AG08395 (cell line): ENCODE measurements at places on chromosomes 5 and 9.

DNA sequence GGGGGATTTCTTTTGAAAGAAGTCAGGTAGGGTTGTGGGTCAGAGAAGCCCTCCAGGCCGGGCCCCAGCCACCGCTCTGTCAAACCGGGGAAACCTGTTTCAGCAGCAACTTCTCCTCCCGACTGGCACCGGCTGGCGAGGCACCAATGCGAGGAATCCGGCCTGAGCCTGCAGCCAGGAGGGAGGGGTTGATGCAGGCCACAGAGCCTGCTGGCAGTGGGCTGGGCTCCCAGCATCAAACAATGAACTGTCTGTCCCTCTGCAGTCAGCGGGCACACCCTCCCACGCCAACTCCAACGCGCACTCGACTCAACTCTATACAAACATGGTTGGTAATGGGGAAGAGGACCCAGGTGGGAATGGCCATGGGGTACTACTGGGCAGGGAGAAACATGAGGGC is 12.1 kb downstream of the PCDH1 start:
- no peak for DNase-seq

GRCh38 chr5:40681363-40682153 is 1.8 kb downstream of the PTGER4 start:
- DNase-seq: peak; percentile 20

DNA sequence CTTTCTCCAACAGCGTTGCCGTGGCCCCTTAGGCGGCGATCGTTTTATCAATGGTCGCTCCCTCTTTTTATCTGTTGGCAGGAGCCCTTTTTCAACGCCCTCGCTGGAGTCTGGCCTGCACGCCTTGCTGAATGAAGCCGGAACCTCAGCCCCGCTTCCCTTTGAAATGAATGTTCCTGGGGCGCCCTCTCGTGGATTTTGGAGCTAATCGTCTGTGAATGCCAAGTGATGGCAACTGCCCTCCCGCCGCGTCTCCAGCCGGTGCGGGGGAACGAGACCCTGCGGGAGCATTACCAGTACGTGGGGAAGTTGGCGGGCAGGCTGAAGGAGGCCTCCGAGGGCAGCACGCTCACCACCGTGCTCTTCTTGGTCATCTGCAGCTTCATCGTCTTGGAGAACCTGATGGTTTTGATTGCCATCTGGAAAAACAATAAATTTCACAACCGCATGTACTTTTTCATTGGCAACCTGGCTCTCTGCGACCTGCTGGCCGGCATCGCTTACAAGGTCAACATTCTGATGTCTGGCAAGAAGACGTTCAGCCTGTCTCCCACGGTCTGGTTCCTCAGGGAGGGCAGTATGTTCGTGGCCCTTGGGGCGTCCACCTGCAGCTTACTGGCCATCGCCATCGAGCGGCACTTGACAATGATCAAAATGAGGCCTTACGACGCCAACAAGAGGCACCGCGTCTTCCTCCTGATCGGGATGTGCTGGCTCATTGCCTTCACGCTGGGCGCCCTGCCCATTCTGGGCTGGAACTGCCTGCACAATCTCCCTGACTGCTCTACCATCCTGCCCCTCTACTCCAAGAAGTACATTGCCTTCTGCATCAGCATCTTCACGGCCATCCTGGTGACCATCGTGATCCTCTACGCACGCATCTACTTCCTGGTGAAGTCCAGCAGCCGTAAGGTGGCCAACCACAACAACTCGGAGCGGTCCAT is 10.0 kb downstream of the S1PR3 start:
- peak; percentile 85 for DNase-seq

DNA sequence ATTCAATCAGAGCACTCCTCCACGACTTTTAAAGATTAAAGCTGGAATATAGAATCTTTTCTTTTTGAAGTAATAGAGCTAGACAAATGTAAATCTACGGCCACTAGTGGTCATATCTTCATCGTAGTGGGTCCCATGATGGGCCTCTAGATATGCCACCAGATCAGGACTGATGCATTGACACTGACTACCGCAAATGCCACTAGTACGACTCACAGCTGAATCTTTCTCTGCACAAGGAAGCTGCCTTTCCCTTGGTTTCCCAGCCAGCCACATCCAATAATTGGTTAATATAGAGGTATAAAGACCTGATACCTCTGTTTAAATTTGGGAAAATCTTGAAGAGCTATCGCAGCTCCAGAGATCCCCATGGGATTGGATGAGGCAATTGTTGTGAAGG is 37.8 kb upstream of the ADRB2 start:
- no peak for DNase-seq

GRCh38 chr5:388266-389196 is 54.4 kb upstream of the EXOC3 start:
- no peak for DNase-seq

DNA sequence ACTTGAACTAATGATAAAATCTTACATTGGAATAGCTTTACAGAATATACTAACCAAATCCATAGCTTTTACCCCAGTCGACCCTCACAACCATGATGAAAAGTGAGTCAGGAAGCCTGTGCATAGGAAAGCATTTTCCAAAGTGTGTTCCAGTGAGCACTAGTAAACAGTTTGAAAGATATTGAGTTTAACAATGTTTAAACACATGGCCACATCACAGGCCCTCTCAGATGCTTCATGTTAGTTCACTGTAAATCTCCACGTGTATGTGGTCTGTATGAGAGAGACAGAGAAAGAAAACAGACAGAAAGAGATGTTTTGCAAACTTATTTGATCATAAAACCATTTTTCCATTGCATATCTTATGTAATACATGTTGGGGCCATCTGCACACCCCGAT is 27.0 kb downstream of the PRUNE2 start:
- no peak for DNase-seq

DNA sequence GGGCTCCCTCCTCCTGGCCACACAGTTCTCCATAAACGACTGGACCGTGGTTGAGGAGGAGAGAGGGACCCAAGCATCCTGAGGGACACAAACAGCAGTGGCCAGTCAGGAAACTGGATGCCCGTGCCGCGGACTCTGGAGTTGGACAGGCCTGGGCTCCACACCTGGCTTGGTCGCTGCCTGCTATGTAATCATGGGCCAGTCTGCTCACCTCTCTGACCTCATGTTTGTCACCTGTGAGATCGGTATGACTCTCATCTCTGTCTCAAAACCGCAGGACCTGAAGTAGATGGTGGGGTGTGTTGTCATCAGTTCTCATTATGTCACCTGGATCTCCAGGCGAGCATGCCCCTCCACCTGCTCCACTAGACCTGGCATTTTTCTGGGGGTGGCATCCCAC is 14.5 kb downstream of the CXXC5 start:
- DNase-seq: no peak

GRCh38 chr9:37212435-37212834 is 92.1 kb downstream of the ZCCHC7 start:
- DNase-seq: no peak

GRCh38 chr9:129270903-129271431 is 92.9 kb upstream of the IER5L start:
- peak; percentile 88 for DNase-seq

DNA sequence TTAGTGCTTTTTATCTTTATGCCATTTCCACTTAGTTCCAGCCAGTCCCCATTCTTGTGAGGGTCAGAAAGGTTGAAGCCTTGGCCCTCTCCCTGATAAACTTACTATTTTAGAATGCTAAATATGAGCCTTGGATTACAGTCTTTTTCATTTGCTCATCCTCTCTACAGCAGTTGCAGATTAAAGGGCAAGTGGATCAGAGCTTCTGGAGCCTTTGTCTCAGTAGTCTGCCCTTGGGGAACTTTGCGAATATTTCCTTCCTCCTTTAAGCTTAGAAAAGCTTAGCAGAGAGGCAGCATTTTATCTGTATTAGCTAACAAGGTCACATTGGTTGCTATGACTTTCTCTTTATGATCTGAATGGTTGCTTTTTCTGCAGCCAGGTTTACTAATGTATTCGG is 11.5 kb downstream of the FSD1L start:
- no peak for DNase-seq

DNA sequence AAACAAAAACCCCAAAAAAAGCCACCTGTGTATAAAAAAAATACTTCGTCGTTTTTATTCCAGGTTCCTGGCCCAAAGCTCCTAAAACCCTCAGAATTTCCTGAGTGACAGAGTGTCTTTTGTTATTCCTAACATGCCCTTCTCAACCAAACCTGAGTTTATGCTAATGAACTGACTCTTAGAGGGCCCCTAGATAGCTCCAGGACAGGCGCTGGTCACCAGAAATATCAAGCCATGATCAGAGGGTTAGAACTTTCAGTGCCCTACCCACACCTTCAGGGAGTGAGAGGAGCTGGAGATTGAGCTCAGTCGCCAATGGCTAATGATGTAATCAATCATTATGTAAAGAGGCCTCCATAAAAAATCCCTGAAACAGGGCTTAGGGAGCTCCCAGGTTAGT is 15.7 kb downstream of the AUH start:
- DNase-seq: no peak

- DNase-seq: no peak
Measured at GRCh38 chr5:13625616-13626198, 318.8 kb downstream of the DNAH5 start.

DNA sequence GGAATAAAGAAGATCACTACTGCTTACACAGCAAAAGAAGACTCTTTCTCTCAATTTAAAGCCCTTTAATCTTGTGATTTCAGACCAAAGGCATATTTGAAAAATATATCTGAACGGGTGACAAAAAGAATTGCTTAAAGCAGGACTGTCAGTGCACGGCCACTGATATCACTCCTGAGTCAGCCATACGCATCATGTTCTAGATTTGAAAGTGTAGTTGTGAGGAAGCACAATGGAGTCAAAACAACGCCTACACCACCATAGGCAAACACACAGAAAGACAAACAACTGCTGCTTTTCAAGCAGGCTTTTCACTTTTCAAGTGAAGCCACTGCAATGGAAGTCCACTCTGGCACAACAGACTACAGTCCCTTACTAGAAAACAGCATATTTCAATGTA is 141.7 kb downstream of the AUH start:
- no peak for DNase-seq

GRCh38 chr9:114155995-114156656 is 789 bp downstream of the COL27A1 start:
- no peak for DNase-seq

DNA sequence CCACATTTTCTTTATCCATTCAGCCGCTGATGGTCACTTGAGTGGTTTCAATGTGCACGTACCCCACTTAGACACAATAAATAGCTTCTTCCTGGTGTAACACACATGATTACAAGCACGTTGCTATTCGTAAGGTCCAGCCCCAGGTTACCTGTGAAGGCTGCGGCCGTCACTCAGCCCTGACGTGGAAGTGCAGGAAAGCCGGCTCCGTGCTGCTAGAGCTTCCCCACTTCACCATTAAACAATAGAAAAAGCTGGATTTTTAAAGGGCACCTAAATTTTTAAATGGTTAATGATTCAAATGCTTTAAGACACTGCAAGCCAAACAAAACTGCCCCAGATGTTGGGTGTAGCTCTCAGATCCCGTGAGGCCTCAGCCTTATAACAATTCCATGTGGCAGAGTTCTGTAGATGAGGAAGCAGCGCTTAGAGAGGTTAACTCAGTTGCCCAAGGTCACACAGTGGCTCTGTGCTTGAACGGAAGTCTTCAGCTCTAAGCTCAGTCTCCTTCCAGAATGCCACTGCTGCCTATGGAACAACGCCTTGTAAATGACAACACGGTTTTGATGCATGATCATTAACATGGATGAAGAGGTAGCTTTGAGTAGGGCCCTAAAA is 125.7 kb downstream of the COL23A1 start:
- no peak for DNase-seq

DNA sequence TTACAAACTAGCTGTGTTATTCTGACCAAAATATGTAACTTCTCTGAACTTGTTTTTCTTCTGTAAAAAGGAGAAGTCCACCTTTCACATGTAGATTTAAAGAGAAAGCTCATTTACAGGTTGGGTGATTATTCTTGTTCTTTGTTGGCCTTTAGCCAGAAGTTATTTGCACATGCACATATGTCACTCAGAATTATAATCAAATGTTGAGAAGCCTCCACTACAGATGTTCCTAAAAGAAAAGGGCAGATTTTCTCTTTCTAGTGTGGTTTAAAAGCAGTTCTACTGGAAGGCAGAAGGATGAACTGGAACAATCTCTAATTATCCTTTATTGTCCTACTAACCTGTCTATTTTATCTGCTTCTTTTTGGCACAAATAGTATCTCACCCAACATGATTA is 209.8 kb upstream of the ELAVL2 start:
- no peak for DNase-seq

- DNase-seq: no peak
Measured at GRCh38 chr5:602466-603035, 9.6 kb upstream of the CEP72 start.

GRCh38 chr9:83475741-83476140 is 62.5 kb downstream of the FRMD3 start:
- no peak for DNase-seq

DNA sequence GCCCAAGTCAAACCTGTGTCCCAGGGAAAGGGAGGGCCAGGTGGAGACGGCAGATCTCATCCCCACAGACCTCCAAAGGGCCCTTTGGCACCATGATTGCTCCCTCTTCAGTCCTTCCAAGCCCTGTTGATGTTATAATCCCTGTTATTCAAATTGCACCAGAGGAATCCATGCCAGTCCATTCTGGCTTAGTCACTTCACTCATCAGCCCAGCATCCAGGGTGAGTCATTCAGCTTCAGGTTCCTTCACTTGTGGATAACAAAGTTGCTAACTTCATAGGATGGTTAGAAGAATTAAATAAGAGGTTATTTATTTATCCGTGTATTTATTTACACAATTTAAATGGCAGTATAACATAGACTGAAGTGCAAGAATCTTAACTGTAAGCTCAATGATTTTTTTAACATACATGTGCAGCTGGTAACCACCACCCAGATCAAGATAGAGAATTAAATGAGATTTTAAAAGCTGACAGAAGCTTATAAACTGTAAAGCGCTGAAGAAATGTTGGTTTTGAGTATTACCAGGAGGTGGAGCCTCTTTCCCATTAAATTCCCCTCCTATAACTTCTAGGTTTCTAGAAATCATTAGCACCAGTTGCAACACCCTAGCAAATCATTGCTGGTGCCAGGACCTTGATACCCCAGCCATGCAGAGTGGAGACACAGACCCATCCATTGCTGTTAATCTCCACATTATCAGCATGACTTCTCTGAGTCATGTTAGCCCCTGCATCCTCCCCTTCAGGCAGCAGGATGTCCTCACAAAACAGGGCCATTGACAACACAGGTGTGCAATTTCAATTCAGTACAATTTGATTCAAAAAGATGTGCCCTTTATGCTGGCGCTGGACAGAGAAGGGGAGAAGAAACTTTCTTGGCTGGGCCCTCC is 77.4 kb downstream of the SEC61B start:
- peak; percentile 84 for DNase-seq

DNA sequence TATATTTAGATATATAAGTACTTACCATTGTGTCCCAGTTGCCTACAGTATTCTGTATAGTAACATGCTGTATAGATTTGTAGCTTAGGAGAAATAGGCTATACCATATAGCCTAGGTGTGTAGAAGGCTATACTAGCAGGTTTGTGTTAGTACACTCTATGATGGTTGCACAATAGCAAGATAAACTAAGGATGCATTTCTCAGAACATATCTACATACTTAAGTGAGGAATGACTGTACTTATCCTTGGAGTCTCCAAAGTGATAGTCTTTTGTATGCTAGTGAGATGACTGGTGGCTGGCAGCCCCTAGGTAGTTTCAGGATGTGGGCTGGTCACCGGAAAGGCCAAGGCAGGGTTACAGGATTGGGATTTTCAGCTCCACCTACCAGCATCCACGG is 208.7 kb downstream of the ARHGEF28 start:
- no peak for DNase-seq
